ENCODE measurements at places on chromosomes 13 and 19. TPM values are rescaled to one million over a fixed set of nuclear protein-coding genes. Genes with fewer than 3 reads are reported as not detected.

- H3K36me3 ChIP-seq: no peaks in the 10 kb centered on the region
- no peak for DNase-seq
- H3K4me1 ChIP-seq: peaks cover 3% of the 10 kb centered on the region
- H3K27ac ChIP-seq: no peak overlapping the region
- peak overlapping the region; percentile 79 for H3K4me3 ChIP-seq
Measured at GRCh38 chr19:39995794-39996193, 1.1 kb upstream of the ZNF546 start.

DNA sequence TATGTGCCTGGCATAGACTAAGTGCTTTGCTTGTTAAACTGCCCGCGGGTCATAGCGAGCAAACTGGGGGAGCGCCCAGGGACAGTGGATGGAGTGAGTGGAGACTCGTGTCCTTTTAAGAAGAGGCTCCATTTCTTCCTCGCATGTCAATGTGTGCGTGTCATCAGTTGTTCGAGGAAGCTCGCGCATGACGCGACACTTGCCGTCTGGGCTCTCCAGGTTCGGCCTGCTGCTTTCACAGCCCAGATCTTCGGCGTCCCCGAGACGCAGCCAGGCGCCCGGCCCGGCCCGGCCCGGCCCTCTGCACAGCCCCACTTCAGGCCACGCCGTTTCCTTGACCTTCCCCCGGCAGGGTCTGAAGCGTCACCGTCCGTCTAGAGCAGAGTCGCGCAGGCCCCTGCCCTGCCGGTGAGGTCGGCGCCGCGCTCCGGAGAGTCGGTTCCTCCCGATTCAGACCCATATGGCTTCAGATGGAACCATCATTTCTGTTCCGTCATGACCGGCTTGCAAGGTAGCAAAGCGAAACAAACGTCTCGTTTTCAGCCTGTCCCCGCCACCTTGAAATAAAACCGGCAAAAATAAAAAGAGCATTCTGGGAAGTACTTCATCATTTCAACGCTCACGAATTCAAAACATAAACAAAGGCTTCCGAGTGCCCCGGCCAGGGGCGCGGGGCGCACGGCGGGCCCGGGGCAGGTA, 599 bp upstream of the ARHGEF7 start:
- no peaks in the 10 kb centered on the region for H3K36me3 ChIP-seq
- H3K4me3 ChIP-seq: peak overlapping the region; percentile 55
- H3K27ac ChIP-seq: peak overlapping the region; percentile 67
- DNase-seq: peak; percentile 20
- H3K4me1 ChIP-seq: peaks cover 14% of the 10 kb centered on the region

Gene SPPL2B
- 101 TPM for polyA plus RNA-seq

DNA sequence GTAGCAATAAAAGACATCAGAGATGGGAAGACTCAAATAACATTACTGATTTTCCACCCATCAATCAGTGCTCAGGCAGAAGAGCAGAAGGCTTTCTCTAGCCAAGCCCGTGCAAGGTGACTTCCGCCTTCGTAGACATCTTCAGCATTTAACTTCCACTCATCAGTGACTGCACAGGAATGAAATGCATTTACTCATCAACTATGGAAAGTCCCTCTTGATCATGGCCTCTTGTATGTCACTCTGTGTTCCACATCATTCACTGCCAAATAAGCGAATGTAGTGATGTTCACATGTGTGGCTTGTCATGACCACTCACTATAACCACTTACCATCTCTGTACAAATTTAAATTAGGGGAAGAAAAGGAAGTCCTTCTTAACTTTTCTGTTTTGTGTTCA, 49.4 kb downstream of the SACS start:
- H3K27me3 ChIP-seq: no peaks in the 10 kb centered on the region
- H3K36me3 ChIP-seq: no peaks in the 10 kb centered on the region
- DNase-seq: no peak
- H3K4me3 ChIP-seq: no peak overlapping the region
- H3K4me1 ChIP-seq: peaks cover 3% of the 10 kb centered on the region

Gene FLT1
- polyA plus RNA-seq: 14.6 TPM

- DNase-seq: no peak
- H3K4me3 ChIP-seq: no peak overlapping the region
- H3K4me1 ChIP-seq: no peaks in the 10 kb centered on the region
- no peaks in the 10 kb centered on the region for H3K27me3 ChIP-seq
Measured at GRCh38 chr13:37905736-37906135, 36.2 kb upstream of the TRPC4 start.
